ENCODE measurements at places on chromosomes 5 and 9. TPM values are rescaled to one million over a fixed set of nuclear protein-coding genes. Genes with fewer than 3 reads are reported as not detected.

AHRR gene
- 1.3 TPM for total RNA-seq

POLK gene
- 34.9 TPM for total RNA-seq

FRMPD1 gene
- not detected for total RNA-seq

ECSCR gene
- not detected for total RNA-seq

ESM1 gene
- total RNA-seq: not detected

GRCh38 chr5:123193176-123193575 lies 104.1 kb downstream of the PRDM6 start:
- DNase-seq: no peak

DNA sequence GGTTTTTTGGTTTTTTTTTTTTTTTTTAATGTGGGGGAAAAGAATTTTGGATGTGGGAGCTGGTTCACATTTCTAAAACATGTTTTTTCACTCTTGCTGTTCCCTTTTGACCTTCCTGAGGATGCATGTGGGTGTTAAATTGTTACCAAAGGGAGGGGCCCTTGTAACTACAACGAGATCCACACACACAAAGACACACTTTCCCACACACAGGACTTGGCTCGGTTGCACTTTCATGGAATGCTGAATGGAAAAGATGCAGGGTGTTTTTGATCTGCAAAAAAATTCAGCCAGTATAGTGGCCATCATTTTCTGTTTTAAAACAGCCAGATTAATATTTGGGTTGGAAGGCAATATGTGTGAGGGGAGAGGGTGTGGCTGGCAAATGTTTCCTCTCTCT lies 576.9 kb downstream of the EBF1 start:
- DNase-seq: no peak

DNA sequence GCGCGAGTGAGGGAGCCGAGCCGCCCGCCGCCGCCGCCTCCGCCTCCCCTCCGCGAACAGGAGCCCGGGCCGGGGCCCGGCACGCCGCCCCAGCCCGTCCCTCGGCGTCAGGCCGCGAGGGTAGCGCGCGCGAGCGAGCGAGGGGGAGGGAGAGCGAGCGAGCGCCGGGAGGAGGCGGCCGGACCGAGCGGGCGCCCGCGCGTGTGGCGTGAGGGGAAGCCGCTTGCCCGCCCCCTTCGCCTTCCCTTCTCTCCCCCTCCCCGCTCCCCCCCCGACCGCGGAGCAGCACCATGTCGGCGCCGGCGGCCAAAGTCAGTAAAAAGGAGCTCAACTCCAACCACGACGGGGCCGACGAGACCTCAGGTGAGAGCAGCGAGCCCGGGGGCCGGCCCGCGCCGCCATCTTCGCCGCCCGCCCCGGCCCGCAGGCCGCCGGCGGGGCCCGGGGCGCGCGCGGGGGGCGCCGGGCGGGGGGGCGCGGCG lies 312 bp downstream of the SET start:
- DNase-seq: peak; percentile 45

DNA sequence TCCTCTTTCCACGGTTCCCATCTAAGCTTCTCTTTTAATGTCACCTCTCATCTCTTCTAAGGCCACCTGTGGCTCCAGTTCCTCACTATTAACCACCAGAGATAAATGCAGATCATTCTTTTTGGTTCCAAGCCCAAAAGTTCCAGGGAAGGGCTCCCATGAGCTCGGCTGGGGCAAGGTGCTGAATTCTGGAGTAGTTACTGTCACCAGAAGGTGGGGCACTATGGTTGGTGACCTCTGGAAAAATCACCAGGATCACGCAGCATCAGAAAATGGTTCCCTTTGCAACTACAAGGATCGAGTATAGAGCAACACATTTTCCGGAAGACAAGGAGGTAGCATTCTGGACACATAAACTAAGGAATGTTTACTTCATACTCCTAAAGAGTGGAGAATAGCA lies 528.7 kb upstream of the DAP start:
- no peak for DNase-seq

- DNase-seq: peak; percentile 88
Measured at GRCh38 chr5:42908509-42909488, 97.1 kb upstream of the SELENOP start.

DNA sequence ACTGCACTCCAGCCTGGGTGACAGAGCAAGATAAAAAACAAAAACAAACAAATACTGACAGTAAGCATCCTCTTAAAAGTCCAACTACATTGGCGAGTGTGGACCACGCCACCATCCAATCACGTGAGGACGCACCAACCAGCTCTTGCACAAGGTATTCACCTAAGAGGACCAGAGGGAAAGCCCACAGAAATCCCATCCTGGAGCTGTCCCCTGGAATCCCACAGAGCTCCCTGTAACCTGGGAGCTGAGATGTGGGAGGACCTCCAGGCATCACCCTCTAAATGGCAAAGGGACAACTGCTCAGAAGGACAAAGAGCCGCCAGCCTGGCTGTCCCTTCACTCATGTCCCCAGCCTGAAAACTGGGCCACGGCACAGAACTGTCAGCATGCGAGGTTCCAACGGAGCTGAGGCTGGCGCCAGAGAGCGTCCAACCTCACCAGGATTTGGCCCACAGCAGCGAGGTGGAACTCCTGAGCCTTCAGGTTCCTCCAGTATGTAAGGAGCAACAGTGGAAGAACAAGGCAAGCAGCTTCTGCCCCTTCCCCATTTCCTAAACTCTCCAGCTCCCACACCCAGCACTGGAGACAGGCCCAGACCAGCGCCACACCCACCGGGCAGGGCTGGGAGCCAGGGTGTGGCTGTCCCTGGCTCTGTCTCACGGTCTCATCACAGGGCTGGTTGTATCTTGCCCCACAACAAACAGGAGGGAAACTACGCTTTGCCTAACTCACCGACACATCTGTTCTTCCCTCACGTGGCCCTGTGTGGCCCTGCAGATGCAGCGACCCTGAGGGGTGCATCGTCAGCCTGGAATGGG lies 15.2 kb downstream of the IPPK start:
- DNase-seq: no peak

GRCh38 chr5:134063188-134063820 lies 51.2 kb upstream of the TCF7 start:
- no peak for DNase-seq

DNA sequence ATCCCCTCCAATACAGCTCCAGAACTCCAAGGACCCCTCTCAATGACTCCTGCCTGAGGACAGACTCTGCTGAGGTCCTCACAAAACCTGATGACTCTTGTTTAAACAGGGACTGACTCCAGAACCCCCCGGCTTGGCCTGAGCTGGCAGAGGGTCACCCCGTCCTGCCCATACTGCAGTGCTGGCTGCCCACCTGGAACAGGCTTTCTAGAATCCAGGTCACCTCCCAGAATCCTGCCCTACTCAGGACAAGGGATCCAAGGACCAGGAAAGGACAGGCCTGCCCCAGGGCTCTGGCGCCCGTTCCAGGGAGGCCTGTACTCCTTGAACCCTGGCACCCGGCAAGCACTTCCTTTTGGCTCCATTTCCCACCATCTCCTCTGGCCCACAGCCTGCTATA lies 22.2 kb downstream of the RALGDS start:
- no peak for DNase-seq

- DNase-seq: no peak
Measured at GRCh38 chr9:90946982-90947381, 145.4 kb downstream of the SYK start.

DNA sequence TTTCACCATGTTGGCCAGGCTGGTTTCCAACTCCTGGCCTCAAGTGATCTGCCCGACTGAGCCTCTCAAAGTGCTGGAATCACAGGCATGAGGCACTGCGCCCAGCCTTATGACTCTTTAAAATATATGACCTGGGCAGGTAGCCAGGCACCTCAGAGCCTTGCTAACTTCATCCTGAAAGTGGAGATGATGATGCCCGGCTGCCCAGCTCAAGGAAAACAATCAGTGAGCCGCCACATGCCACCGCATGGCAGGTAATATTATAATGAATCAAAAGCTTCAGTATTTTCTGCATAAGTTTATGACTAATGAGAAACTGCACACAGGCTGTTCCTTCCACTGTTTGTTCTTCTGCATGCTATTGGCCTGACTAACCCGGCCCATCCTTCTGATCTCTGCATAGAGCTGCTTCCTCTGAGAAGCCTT lies 30.4 kb upstream of the DMRT1 start:
- DNase-seq: no peak

DNA sequence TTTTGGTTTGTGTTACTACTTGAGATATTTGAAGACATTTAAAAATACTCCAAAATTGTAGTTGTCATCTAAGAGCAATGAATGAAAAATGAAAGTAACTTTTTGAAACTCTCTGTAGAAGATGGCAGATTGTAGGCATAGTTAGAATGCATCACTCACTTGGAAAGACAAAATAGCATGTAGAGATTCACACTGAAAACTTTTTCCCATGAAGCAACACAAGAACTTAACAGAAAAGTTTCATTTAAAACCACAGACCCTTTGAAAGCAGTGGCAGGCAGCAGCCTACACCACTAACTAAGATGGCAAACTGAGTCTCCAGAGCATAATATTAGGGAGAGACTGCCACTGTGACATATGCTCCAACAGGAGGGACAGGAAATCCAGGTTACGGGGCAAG lies 18.9 kb upstream of the FAM174A start:
- DNase-seq: no peak

GRCh38 chr5:127960270-127960691 lies 123.3 kb upstream of the SLC12A2 start:
- DNase-seq: no peak

DNA sequence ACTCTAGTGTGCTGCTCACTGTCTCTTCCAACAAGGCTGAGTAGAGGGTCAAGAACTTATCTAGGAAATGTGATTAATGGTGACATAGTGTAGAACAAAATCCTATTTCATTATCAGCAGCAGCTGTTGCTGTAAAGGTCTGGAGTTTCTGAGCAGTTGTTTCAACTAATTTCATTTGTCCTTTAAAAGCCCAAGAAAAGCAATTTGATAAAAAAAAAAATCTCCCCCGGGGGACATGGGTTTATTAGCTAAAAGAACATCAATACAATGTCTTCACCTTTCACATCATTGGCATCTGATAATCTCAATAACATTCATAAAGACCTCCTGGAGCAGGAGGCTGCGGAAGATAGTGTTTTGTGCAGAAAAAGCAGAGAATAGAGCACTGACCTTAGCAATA lies 468.1 kb downstream of the KCTD16 start:
- DNase-seq: no peak

- no peak for DNase-seq
Measured at GRCh38 chr5:171797543-171797942, 11.9 kb downstream of the SMIM23 start.

DNA sequence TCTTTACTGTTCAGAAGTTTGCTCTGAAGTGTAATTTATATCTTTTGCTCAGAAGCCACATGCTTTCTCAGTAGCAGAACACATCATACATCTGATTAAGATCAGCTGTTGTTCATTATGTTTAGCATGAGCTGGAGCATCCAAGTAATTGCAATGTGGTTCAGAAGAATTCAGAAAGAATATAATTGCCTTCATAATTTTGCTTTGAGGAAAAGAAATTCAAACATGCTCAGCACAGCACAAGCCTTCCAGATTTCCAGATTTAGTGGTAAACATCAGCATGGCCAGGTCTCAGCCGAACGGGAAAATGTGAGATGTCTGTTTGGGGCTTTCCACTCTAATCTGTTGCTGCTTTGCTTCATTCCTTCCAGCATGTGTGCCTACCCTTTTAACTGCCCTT lies 65.9 kb downstream of the ITGA1 start:
- no peak for DNase-seq

- peak; percentile 71 for DNase-seq
Measured at GRCh38 chr5:56323505-56323904, 90.4 kb upstream of the ANKRD55 start.

GRCh38 chr5:135332519-135333150 lies 66.4 kb downstream of the MACROH2A1 start:
- DNase-seq: no peak

DNA sequence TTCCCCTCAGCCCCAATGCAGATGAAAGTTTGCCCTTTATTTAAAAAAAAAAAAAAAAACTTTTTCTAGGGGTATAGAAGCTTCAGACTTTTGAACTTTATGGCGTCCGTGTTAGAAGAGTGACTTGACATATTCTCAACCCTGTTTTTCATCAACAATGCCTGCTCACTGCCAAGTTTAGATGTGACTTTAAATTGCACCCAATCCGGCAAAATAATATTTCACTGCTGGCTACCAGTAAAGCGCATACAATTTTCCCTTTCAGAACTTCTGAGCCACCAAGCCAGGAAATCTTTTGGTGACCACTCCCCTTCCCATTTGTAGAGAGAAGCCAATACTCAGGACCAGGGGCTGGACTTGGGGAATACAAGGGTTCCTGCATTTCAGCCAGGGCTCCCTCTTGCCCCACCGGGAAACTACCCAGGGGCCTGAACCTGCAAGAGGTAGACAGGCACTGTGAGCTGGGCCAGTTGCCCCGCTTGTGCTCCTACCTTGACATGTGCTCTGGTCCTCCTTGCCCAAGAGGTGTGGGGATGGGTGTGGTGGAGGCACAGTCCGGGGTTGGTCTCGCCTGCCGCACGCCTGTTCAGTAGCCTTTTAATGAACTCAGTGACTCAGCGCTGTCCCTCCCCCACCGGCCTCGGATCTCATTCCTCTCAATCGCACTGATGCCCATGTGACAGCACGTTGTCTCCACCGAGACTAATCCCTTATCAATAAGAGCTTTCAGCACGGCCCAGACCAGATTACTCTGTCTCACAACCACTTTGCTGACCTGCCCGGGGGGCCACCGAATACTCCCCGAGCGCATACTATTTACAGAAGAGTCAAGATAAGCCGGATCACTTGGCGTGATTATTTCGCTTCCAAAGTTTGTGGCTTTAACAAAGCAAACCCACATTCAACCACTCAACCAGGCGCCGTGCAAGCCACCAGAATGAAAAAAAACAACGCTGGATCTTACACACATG lies 226.4 kb downstream of the DCP2 start:
- DNase-seq: peak; percentile 91

- DNase-seq: no peak
Measured at GRCh38 chr9:72474676-72475075, 46.7 kb upstream of the TMC1 start.

GRCh38 chr5:175695161-175696126 lies 37.6 kb downstream of the HRH2 start:
- no peak for DNase-seq

DNA sequence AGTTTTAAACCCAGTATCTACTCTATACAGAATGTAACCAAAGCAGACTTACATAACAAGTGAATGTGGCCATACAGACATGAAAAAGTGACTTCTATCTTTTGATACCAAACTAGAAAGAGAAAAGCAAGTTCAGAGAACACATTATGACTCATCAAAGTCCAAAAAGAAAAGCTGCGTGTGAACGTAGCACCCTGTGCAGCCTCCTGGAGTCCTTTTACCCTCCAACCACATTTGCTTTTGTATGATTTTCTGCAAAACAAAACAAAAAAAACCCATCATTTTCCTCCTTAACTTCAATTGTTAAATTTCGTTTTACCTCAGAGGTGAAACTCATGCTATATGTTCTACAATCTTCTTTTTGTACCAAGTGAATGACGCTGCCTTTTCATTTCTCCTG lies 2.8 kb upstream of the SMARCA2 start:
- no peak for DNase-seq

GRCh38 chr5:8813180-8813579 lies 732.7 kb downstream of the SEMA5A start:
- no peak for DNase-seq

DNA sequence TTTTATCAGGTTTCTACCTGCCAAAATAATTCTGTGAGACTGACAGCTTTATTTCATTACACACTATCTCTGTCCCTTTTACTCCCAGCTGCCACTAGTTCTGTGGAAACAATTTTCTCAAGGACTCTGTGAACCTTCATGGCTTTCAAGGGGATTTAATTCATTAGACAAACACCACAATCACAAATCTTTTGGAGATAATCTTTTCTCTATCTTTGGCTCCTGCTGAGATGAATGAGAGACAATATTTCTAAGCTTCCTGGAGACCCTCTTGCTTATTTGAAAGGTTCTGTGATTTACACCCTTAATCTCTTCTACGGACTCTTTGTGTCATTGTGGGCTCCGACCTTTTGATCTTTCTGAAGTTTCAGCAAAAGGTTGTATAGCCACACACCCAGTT lies 222.6 kb downstream of the PRDM9 start:
- no peak for DNase-seq
